ENCODE measurements at places on chromosomes 4 and X.

DNA sequence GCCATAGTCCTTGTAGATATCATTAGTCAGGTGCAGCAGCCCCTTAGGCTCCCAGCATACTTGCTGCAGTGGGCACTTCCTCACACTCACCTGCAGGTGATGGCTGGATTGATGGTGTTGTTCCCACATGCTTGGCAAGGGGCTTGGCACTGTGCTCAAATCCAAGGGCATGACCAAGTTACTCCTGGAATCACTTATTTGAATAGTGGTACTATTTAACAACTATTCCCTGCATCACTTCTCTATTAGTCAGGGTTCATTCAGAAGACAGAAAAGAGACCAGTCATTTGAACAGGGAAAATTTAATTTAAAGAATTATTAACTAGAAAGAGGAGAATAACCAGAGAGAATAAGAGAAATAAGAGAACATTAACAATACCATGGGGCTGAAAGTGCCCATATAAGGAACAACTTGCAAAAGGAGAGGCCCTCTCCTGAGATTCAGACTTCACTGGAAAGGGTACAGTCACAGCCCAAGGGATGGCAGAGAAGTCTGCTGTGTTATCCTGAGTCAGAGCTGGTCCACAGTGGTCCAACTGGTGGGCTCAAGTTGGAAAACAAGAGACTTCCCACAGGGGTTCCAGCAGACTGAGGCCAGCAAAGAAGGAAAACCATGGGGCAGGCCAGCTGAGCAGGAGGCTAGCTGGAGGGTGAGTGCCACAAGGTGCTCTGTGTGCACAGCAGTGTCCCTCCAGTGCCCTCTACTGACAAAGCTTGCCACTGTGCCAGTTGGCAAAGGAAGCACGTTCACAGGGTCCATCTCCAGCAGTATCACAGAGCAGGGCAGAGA is 9.8 kb downstream of the SPP1 start:
- peak; percentile 73 for DNase-seq

- DNase-seq = no peak
These were observed 136.3 kb downstream of the TSPAN5 start for GRCh38 chr4:98522062-98522461.

- DNase-seq = no peak
These were observed 648 bp upstream of the SCD5 start for GRCh38 chr4:82799006-82799881.

GRCh38 chr4:163846008-163846407 is 351.5 kb downstream of the TMA16 start:
- DNase-seq = no peak

DNA sequence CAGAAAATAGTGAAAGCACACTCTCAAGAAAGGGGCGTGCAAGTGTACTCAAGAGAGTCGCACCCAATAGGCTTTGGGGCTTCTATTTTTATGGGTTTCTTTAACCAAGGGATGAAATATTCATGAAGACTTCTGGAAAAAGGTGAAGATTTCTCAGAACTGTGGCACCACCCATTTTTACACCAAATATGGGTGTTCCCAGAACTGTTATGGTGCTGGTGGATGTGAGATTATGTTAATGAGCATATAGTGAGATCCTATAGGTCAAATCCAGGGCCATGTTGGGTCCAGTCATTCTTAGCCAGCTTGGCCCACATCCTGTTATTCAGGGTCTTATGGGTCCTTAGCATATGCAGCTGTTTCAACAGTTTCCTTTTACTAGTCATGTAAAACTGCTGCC is 61.0 kb upstream of the SMIM10 start:
- DNase-seq = no peak

- DNase-seq = no peak
These were observed 1.7 kb upstream of the TCEAL8 start for GRCh38 chrX:103256651-103257050.

DNA sequence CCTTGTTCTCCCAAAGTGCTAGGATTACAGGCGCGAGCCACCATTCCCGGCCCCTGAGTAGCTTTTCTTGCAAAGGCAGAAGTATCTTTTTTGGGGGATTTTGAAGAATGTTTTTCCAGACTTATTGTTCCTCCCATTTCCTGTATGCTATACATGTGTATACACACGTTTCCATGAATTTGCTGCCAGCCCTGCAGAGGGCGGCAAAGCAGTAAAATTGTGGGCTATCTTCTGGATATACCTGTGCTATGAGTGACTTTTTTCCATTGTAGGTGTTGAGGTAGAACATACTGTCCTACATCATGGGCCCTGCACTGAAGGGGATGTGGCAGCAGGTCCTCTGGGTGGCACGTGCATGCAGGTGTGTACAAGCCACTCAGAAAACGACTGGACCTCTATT is 16.9 kb upstream of the MED28 start:
- DNase-seq = no peak

DNA sequence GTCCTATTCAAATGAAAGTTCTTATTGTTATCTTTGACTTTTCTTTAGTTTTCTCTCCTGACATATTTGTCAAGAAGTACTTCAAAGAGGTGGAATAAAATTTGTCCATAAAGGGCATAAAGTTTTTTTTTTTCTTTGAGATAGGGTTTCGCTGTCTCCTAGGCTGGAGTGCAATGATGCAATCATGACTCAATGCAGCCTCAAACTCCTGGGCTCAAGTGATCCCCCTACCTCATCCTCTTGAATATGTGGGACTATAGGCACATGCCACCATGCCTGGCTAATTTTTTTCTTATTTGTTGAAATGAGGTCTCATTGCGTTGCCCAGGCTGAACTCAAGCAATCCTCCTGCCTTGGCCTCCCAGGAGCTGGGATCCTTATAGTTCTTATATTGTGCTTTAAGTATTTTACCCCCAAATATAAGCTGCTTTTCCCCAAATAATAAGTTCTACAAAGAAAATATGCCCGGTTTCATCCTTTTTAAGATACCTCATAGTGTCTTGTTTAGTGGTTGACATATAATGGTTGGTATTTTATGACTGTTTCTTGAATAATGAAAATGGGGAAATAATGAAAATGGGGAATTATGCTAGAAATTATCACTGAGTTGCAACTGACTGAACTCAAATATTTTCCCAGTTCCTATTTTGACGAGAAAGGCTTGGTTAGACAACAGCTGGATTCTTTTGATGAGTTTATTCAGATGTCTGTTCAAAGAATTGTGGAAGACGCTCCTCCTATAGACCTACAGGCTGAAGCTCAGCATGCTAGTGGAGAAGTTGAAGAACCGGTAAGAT is 11.6 kb downstream of the POLR2B start:
- DNase-seq = no peak

DNA sequence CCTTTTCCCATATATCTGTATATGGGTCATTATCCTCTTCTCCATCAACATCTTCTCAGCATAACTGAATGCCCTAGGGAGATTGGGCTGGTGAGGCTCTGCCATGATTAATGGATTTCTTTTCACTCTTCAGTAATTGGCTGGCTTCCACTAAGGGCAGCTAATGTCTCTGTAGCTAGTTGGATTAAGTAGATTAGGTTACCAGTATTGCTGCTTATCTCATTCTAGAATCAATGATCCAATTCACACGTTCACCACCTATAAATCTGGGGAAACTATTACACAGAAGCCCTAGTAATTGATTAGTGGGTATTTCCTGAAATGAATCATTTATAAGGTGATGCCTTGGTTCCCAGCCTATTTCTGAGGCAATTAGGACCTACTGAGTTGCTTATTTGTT is 94.8 kb downstream of the KDR start:
- no peak for DNase-seq

- no peak for DNase-seq
These were observed 16.8 kb downstream of the AFF2 start for GRCh38 chrX:148517176-148517575.

DNA sequence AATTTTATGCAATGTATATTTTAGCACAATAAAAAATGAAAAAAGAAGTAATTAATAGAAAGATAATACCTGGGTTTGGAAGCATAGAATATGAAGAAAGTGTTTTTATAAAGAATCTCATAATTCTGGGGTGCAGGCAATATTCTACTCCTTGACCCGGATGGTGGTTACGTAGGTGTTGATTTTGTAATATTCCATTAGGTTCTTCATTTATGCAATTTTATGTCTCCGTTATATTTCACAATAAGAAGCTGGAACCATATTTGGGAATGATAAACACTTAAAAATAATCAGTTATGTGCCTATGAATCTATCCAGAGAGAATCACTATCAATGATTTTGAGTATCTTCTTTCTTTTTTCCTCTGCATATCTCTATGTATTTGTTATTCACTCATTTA is 38.5 kb downstream of the CHRNA9 start:
- DNase-seq = no peak

- no peak for DNase-seq
These were observed 1.7 kb downstream of the PHF8 start for GRCh38 chrX:54042609-54043021.

DNA sequence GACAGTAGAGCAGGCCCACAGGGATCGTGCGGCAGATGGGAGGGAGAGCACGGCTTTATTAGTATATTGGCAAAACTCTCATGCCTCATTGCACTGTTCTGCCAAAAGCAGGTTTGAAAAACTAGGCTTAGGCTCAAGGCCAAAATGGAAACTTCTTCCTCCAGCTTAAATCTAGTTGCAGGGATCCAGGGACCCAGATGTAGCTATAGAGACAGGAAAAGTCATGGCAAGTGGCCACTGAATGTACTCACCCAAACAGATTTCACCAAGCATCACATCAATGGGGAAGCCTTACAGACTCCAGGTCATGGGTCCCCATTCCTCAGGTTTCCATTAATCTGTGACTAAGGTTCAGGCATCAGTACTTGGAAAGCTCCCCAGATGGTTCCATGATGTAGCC is 149.2 kb downstream of the STK32B start:
- no peak for DNase-seq

- DNase-seq = no peak
These were observed 95.3 kb downstream of the POLA1 start for GRCh38 chrX:24789047-24789446.

GRCh38 chr4:26163425-26164362 is 157.1 kb upstream of the RBPJ start:
- DNase-seq = no peak

DNA sequence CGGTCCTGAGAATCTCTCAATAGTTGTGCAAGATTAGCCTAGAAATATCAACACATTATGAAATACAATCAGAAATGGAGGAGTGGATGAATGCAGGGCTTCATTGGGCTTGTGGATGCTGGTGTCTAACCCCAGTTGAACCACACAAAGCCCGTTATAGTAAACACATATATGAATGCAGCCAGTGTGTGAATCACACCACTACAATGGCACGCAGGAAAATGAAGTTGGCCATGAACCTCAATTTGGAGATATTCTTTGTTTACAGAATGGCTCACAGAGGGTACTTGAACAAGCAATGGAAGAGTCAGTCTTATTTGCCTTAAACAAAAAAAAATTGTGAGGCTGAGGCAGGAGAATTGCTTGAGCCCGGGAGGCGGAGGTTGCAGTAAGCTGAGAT is 57.8 kb downstream of the SOD3 start:
- DNase-seq = no peak

- no peak for DNase-seq
These were observed 72.0 kb downstream of the FAT1 start for GRCh38 chr4:186651624-186652023.

DNA sequence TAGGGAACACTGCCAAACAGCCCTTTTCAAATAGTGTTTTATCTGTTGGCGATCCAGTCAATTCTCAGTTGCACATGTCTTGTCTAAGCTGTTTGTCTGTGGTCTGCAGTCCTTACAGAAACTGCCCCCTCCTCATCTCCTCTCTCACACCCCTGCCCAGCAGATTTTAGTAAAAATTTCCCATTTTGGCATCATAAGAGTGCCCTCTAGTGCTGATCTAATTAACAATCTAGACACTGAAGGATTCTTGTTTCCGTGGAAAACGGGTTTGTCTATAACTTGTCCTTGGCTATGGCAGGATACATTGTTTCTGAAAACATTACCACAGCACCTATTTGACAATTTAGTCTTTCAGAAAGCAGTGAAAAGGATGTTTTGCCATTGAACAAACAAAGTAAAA is 227.2 kb upstream of the MBNL3 start:
- DNase-seq = no peak

DNA sequence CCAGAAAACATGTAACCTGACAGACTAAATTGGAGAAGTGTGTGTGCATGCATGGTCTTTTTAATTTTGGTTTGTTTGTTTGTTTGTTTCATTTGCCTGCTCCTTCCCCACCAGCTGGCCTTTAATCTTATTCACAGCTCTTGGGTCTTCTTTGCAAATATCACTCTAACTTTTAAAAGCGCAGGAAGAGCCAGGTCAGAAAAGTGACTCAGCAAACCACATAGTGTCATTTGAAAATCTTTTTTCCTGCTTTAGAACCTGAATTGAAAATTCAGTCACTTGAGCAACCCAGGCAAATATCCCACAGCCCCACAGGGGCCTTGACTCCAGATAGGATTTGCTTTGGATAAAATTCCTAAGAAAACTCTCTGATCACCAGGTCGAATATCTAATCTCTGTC is 4.6 kb downstream of the TMEM255A start:
- no peak for DNase-seq

- no peak for DNase-seq
These were observed 56.6 kb downstream of the TMEM131L start for GRCh38 chr4:153522802-153523094.

DNA sequence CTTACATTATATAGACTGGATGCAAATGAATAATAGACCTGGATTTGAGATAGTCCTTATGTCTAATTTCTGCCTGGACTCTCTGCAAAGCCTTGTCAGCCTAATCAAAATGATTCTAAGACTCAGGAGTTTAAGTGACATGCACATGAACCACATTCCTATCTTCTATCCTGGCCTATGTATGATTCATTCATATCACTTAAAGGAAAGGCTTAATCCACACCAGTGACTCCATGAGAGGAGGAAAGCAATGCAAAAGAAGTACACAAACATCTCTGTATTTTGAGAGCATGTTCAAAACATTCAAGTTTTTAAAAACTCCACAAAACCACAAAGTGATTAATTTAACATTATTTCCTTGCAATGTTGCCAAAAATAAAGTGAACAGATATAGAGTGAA is 14.6 kb downstream of the AMOT start:
- no peak for DNase-seq

DNA sequence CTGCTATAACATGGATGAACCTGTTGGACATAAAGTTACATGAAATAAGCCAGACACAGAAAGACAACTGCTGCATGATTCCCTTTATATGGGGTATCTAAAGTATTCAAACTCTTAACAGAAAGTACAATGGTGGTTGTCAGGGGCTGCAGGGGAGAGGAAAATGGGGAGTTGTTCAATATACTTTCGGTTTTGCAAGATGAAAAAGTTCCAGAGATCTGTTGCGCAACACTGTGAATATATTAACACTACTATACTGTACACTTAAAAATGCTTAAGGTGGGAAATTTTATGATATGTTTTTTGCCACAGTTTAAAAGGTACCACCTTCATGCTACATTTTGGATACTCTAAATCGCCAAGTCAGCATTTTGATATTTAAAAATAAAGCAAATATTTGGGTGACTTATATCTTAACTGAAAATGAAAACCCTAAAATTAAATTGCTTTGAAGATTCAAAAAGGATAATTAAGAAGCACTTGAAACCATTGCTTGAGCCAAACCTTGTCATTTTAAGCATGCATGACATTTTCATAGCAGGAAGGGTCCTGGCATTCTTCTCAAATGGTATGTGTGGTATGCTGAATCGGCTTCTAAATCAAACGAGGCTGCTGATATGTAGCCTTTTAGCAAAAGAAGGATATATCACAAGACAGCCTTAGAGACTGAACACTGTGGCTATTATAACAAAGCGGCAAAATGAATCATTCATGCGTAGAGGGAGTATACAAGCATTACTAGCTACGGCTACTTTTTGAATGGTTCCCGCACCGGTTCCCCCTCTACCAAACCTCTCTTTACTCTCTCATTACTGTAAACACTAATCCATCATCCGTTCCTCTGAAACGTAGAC is 607.1 kb upstream of the DIPK2B start:
- no peak for DNase-seq
